Endodermal cell (in vitro differentiated cells): ENCODE measurements at places on chromosomes 16 and 17. TPM values are rescaled to one million over a fixed set of nuclear protein-coding genes. Genes with fewer than 3 reads are reported as not detected.

The PIK3R5 gene
- 9.1 and 10.4 TPM in 2 replicates for total RNA-seq

The SPATA32 gene
- 0.11 and 0.18 TPM in 2 replicates for total RNA-seq

The CPHXL2 gene
- not detected in 2 replicates for total RNA-seq

The CDK3 gene
- 10.6 and 11.7 TPM in 2 replicates for total RNA-seq

The XAF1 gene
- 0.16 and 0.35 TPM in 2 replicates for total RNA-seq

The KCTD5 gene
- 24.9 to 32.8 TPM (median 29.8 TPM) in 3 replicates for total RNA-seq

DNA sequence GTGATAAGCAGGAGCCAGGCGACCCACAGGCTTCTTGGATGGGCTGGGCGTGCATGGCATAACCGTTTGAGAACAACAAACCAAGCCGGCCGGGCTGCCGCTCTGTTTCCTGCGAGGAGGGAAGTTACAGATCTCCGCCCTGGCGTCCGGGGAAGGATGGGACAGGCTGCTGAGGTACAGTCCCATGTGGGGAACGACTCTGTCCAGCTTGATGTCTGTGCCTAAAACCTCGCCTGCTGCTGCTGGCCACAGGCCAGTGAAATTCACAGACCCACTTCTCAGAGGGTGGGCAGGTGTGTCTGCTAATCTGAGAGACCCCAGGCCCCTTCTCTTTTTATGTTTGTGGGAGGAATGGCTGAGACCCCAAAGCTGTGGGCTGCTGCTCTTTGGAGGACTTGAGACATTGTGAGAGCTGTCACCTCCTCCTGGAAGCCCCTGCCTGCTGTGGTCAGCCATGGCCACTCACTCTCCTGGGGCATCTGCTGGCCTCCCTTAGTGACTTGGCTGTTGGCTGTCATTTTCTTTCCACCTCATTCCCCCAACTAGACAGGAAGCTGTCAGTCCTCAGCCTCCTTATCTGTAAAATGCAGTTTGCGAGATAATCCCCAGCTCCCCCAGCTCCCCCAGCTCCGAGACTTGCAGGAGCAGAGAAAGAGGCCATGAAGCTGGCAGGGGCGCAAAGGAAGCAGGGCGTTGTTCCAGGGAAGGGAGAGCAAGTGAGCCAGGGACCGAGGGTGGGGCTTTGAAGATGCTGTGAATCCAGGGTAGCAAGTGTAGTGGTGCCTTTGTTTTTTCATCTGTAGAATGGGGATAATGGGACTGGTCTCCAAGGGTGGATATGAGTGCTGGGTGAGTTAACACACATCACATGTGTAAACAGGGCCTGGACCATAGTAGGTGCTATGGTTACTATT, 51.0 kb downstream of the CMIP start:
- no peak overlapping the region for H3K4me3 ChIP-seq
- H3K27me3 ChIP-seq = no peaks in the 10 kb centered on the region
- H3K36me3 ChIP-seq = peaks cover 4% of the 10 kb centered on the region
- DNase-seq = no peak
- H3K4me1 ChIP-seq = no peaks in the 10 kb centered on the region
- H3K27ac ChIP-seq = no peak overlapping the region

- H3K27me3 ChIP-seq = peaks cover 47% of the 10 kb centered on the region
- peak; percentile 79 for DNase-seq
- H3K4me3 ChIP-seq = peak overlapping the region; percentile 54
- no peaks in the 10 kb centered on the region for H3K36me3 ChIP-seq
Observed at GRCh38 chr17:31560616-31561235, 169.3 kb downstream of the RAB11FIP4 start.

DNA sequence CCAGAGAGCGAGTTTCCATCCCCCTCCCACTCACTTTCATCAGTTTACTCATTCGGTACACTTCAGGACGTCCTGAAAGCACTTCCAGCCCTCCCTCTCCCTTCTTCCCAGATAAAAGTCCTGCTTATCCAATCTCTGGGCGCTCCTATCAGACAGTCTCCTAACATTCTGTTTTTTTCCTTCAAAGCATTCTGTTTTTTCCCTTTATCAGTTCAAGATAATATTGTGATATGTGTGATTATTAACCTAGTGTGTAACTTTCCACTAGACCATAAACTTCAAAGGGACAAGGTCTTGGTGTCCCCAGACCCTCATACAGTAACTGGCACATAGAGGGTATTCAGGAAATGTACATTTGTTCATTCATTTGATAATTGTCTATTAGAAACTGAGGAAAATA, 24.4 kb upstream of the C16orf87 start:
- no peak overlapping the region for H3K27ac ChIP-seq
- H3K4me3 ChIP-seq = no peak overlapping the region
- H3K36me3 ChIP-seq = no peaks in the 10 kb centered on the region
- no peak for DNase-seq
- H3K27me3 ChIP-seq = no peaks in the 10 kb centered on the region

DNA sequence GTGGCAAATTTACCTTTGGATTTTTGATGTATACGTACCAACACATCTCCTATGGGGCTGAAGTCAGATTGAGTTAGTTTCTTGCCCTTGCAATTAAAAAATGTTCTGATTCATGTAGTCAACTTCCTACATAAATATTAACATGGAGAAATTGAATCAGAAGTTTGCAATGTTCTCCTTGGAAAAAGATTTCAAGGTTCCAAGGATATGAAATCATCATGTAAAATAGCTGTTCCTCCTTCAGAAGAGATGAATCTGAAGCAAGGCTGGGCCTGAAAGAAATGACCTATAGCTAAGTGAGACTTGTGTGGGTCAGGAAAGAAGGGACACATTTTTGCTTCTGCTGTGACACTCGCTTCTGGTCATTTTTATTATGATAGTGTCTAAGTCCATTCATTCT, 131.7 kb downstream of the RGS9 start:
- DNase-seq = no peak
- no peak overlapping the region for H3K27ac ChIP-seq
- no peaks in the 10 kb centered on the region for H3K27me3 ChIP-seq
